Natural killer cell (primary cell): ENCODE measurements at places on chromosomes 2 and 18. TPM values are rescaled to one million over a fixed set of nuclear protein-coding genes. Genes with fewer than 3 reads are reported as not detected.
A peak's percentile ranks its signal among the peaks of the same experiment; 100 is the strongest.

DNA sequence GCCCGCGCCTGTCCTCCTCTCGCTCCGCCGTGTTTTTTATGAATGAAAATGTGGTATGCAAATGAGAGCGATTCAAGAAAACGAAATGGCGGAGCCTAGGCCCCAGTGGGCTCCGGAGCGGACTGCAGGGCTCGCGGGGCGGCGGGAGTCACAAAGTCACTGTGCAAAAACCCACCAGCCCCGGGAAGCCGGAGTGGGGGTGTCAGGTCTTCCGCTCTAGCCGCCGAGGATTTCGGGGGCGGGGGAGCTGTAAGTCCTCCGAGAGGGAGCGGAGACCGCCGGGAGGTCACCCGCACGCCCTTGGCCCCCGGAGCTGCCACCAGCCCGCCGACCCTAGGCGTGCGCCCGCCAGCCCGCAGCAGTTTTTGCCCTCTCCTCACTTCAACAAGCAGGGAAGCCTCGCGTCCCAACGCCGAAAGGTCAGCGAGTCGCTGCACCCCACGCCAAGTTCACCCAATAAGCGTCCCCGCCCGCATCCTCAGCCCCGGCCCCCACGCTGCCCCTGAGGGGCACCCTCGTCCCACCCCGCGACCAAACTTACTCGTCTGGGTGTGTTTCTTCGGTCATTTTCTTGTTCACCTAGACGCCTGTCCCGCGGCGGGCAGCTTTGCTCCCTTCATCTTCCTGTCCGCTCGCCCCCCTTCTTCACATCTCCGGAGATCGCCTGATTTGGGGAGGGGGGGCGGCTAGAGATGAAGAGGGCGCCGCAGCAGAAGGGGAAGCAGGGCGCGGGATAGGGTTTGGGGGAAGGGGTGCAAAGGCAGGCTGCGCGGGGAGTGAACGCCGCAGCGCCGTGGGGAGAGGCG, 775 bp downstream of the SPRED2 start:
- DNase-seq, result peak; percentile 55
- peaks cover 13% of the 10 kb centered on the region for H3K27me3 ChIP-seq
- peaks cover 31% of the 10 kb centered on the region for H3K4me1 ChIP-seq
- H3K4me3 ChIP-seq, result peak overlapping the region; percentile 75

DNA sequence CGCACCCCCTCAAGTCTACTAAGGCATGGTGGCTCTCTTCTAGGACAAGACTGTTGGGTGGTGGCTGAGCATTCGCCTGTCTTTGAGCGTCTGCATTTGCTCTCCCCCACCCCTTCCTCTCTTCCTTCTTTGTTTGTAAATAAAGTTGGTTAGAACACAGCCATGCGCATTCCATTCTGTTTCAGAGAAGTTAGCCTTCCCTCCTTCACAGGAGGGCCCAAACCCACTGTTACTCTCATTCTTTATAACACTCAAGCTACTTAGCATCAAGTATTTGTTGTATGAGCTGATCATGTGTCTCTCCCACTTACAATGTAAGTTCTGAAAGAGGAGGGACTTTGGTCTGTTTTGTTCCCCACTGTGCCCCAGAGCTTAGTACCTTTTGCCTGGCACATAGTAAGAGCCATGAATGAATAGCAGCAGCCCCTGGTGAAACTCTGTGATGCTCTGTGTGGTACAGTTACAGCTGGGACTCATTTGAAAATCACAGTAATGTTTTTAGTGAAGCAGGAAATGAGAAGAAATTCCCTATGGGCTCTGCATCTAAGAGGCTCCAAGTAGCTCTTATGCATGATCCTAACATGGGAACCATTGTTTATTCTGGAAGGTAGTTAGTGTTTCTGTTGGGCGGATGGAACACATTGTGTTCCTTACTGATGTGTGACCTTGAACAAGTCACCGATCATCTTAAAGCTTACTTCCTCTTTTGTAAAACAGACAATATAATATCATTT, 7.7 kb downstream of the MGAT5 start:
- H3K4me3 ChIP-seq, result no peak overlapping the region
- H3K27me3 ChIP-seq, result no peaks in the 10 kb centered on the region
- no peaks in the 10 kb centered on the region for H3K36me3 ChIP-seq
- peaks cover 50% of the 10 kb centered on the region for H3K4me1 ChIP-seq

GRCh38 chr2:144040834-144041233, 479.1 kb downstream of the ZEB2 start:
- no peaks in the 10 kb centered on the region for H3K4me1 ChIP-seq
- H3K36me3 ChIP-seq, result no peaks in the 10 kb centered on the region
- H3K27ac ChIP-seq, result no peak overlapping the region
- no peak for DNase-seq

DNA sequence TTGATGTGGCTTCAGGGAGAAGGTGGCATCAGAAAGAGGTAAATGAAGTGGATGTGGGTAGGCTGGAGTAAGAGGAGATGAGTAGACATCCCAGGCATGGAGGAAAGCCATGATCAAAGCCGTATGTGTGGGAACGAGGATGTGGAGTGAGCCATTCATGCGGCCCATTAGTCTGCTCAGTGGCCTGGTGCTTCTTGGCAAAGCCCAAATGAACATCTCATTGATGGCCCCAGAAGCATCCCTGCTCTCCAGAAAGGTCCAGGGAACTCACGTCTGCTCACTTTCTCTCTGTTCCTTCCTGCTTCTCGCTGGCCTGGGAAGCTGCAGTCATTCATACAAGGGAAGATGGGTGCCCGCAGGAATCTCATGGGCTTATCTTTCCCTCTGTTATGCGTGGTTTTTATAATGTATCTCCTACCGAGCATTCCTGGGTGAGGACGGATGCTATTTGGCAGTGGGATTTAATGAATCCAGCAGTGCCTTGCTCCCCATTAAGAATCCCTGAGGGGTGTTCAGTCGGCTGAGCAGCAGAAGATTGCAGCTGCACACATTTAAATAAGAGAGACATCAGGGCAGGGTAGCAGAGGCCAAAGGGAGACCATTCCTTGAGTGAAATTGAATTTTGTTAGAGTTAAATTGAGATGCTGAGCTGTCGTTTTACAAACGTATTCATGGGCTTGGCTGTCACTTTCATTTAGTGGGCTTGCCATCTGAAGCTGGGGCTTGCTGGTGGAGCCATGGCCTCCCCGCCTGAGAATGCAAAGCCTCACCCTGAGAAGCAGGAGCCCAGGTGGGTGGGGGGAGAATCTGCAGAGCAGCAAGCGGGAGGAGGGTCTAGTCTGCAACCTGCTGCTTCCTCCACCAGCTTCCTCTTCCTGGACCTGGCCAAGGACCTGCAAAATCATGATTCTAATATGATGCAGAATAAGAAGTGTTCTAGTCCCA, 64.5 kb downstream of the LYPD1 start:
- H3K4me3 ChIP-seq, result no peak overlapping the region
- H3K27me3 ChIP-seq, result no peaks in the 10 kb centered on the region
- no peak for DNase-seq
- no peak overlapping the region for H3K27ac ChIP-seq
- H3K4me1 ChIP-seq, result no peaks in the 10 kb centered on the region

CFAP65 gene
- total RNA-seq, result not detected

AQP4 gene
- total RNA-seq, result not detected

SETBP1 gene
- total RNA-seq, result 36.0 TPM

NETO1 gene
- not detected for total RNA-seq

RNF144A gene
- 36.7 TPM for total RNA-seq

DOCK10 gene
- total RNA-seq, result 213 TPM

WDR7 gene
- 103 TPM for total RNA-seq

SERPINB13 gene
- not detected for total RNA-seq
